Fibroblast of the aortic adventitia (primary cell): ENCODE measurements at places on chromosomes 4 and X. TPM values are rescaled to one million over a fixed set of nuclear protein-coding genes. Genes with fewer than 3 reads are reported as not detected.
A peak's percentile ranks its signal among the peaks of the same experiment; 100 is the strongest.

DNA sequence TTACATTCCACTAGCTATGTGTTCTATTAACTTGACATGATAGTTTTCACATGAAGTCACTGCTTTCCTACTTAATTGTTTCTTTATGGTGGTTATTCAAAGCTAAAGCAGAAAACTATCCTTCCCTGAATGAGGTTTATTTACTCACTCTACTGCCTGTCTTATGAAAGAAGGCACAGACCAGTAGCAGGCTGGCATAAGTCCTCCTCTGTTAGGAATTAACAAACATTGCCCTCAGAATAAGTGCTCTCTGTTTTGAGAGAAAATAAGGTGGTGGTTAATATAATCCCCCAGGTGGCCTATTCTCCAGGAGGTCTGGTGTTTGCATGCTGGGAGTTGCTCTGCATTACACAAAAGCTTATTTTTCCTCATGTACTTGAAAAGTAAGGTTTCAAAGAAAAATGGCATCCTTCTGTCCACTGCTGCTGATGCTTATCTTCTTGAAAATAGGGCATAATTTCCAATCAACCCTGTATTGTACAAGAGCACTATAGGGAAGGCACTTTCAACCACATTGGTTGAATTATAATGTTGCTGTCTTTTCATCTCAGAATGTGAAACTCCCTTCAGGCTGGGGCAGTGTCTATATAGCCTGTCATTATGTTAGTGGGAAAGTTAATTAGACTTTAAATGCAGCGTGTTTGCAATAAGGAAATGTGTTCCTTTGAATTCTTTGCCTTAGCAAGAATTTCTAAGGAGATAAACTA, 119.7 kb upstream of the TBC1D9 start:
- DNase-seq: no peak

The GAGE12E gene
- total RNA-seq: not detected in 2 replicates

The HUWE1 gene
- 90.0 and 167 TPM in 2 replicates for total RNA-seq

The F11 gene
- total RNA-seq: not detected in 2 replicates

The CT45A1 gene
- not detected in 2 replicates for total RNA-seq

The BTC gene
- 0.81 TPM in 1 of 2 replicates, not detected in the other for total RNA-seq

DNA sequence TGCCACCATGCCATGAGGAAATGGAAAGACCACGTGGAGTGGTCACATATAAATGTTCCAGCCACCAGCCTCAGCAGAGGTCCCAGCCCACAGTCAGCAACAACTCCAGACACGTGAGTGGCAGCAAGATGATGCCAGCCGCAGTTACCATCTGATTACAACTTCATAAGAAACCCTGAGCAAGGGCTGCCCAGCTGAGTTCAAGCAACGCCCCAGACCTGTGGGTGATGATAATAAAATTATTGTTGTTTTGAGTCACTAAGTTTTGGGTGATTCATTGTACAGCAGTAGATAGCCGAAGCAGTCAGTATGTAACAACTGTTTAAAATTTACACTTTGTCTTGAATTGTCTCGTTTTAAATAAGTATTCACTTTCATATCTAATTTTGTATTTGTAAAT, 5.8 kb upstream of the CCNG2 start:
- no peak for DNase-seq

- DNase-seq: no peak
Measured at GRCh38 chrX:119667111-119667878, 25.7 kb downstream of the SEPTIN6 start.

GRCh38 chr4:87093443-87094123, 126.8 kb downstream of the KLHL8 start:
- DNase-seq: peak; percentile 63

The VCX3A gene
- not detected in 2 replicates for total RNA-seq

DNA sequence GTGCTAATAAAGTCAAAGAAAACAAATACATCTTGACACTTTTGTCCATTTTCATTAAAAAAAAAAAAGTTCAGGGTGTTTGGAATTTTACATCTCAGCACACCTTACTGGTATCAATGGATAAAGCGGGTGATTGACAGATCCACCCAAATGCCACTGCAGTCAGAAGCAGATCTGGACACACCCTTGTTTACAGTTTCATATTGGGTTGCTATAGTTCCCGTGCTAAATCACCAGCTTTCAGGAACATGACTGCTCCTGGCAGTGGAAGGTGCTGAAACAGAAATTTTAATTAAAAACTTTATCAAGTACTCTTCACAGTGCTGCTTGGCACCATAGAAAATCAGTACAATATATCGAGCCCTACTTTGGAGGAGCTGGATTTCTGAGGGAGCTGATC, 116.3 kb downstream of the STOX2 start:
- DNase-seq: no peak

The FREM3 gene
- total RNA-seq: not detected in 2 replicates

GRCh38 chrX:42366181-42366580, 411.8 kb downstream of the PPP1R2C start:
- no peak for DNase-seq

The SMARCA5 gene
- total RNA-seq: 47.4 and 53.6 TPM in 2 replicates

DNA sequence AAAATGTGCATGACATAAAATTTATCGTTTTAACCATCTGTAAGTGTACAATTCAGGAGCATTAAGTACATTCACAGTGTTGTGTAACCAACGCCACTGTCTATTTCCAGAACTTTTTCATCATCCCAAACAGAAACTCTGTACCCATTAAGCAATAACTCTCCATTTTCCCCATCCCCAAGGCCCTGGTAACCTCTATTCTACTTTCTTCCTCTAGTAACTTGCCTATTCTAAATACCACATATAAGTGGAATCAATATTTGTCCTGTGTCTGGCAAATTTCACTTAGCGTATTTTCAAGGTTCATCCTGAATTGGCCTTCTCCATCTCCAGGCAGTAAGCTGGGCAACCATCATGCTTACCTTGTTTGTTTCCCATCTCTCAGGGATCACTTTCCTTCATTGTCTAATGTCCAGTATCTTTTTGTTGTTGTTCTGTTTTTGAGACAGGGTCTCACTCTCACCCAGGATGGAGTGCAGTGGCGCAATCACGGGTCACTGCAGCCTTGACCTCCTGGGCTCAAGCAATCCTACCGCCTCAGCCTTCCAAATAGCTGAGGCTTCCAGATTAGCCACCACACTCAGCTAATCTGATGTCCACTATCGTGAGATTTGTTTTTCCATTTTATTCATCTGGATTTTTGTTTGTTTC, 17.7 kb upstream of the GRIPAP1 start:
- DNase-seq: no peak

GRCh38 chrX:150779385-150779784, 86.2 kb downstream of the MTMR1 start:
- no peak for DNase-seq

DNA sequence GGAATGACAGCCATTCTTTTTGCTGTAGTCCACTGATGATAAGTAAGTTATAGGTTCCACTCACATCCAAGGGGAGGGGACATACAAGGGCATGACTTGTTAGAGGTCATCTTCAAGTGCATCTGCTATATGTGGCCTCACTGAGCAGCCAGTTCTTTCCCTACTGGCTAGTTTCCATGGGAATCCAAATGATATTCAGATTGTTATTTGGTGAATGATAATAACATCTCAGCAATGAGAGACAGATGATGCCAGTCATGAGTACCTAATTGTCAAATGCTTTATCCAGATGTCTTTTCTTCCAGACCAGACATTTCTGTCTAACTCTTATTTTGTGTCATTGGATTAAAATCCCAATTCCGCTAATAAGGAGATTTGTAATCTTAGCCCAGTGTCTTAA, 460.4 kb upstream of the BOD1L1 start:
- no peak for DNase-seq

- no peak for DNase-seq
Measured at GRCh38 chr4:159349332-159349731, 246.5 kb downstream of the RAPGEF2 start.

DNA sequence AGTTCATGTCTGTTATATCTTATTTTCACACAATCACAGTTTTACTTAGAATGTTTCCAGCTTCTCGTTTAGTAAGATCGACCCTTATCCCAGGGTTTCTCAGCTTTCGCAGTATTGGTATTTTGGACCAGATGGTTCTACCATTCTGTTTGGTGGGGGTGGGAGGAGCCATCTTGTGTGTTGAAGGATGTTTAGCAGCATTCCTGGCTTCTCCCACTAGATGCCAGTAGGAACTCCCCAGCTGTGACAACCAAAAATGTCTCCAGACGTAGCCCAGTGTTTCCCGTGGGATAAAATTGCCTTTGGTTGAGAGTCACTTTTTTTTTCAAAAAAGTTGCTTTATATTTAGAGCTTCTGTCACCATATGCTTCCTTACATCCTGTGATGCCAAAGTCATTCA, 90.9 kb upstream of the TLR2 start:
- no peak for DNase-seq

- DNase-seq: no peak
Measured at GRCh38 chr4:146260521-146260920, 46.2 kb downstream of the REELD1 start.

GRCh38 chr4:185598846-185599552, 63.7 kb upstream of the PDLIM3 start:
- DNase-seq: peak; percentile 36

GRCh38 chrX:154398668-154399526, 720 bp downstream of the RPL10 start:
- DNase-seq: peak; percentile 82
